Activated CD8-positive, alpha-beta memory T cell treated with anti-CD3 and anti-CD28 coated beads, Interleukin-2, amount 10 ng/mL, durations not matched to agents 7 days and 5 days (primary cell): ENCODE measurements at places on chromosomes 7 and 10.

DNA sequence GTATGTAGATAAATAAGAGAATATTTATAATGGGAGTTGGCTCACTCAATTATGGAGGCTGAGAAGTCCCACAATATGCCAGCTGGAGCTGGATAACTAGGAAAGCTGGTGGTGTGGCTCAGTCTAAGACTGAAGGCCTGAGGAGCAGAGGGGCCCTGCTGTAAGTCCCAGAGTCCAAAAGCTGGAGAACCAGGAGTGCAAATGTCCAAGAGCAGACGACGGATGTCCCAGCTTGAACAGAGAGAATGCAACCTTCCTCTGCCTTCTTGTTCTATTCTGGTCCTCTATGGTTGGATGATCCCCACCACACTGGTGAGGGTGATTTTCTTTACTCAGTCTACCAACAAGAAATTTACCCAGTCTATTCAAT lies 13.2 kb downstream of the IL2RA start:
- no peak for DNase-seq

GRCh38 chr7:127816354-127817190 lies 164.6 kb downstream of the SND1 start:
- DNase-seq, result no peak

DNA sequence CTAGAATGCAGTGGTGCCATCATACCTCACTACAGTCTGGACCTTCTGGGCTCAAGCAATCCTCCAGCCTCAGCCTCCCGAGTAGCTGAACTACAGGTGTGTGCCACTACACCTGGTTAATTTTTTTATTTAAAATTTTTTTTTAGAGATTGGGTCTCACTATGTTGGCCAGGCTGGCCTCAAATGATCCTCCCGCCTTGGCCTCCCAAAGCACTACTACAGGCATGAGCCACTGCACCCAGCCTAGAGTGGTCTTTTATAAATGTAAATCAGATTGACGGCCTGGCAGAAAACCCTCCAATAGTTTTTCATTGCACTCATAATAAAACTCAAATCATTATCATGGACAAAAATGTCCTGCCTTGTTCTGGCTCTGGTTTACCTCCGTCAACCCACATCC lies 201.7 kb upstream of the PLXNA4 start:
- DNase-seq, result no peak

DNA sequence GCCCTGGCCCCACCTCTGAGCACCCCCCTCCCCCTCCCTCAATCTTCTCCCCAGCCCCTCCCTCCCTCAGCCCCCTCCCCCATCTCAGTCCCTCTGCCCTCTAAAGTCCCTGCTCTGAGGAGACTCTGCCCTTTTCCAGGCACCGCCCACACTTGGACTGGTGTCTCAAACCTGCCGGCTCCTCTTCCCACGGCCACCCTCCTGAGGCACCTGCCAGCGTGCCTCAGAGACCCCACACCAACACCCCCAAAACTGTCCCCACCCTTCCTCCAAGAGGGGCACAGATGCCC lies 34.6 kb upstream of the HSPB1 start:
- no peak for DNase-seq

- DNase-seq, result no peak
These were observed 575.0 kb upstream of the LRRTM3 start for GRCh38 chr10:66350622-66351399.

GRCh38 chr7:494259-494687 lies 25.4 kb downstream of the PDGFA start:
- no peak for DNase-seq

DNA sequence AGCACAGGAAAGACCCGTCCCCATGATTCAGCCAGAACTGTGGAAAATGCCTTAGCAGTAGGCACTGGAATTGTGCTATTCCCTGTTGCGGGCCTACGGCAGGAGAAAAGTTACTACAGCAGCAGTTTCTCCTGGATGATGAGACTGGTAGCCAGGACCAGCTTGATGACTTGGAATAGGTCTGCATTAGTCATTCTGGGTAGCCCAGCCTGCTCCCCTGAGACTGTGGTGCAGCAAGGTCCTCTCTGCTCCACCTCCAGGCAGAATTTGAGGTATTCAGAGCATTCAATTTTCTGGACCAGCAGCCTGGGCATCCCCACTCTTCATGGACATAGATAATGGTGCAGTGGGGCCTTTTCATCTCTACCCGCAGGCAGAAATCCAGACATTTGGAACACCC lies 490.0 kb downstream of the SH2D4B start:
- DNase-seq, result no peak

DNA sequence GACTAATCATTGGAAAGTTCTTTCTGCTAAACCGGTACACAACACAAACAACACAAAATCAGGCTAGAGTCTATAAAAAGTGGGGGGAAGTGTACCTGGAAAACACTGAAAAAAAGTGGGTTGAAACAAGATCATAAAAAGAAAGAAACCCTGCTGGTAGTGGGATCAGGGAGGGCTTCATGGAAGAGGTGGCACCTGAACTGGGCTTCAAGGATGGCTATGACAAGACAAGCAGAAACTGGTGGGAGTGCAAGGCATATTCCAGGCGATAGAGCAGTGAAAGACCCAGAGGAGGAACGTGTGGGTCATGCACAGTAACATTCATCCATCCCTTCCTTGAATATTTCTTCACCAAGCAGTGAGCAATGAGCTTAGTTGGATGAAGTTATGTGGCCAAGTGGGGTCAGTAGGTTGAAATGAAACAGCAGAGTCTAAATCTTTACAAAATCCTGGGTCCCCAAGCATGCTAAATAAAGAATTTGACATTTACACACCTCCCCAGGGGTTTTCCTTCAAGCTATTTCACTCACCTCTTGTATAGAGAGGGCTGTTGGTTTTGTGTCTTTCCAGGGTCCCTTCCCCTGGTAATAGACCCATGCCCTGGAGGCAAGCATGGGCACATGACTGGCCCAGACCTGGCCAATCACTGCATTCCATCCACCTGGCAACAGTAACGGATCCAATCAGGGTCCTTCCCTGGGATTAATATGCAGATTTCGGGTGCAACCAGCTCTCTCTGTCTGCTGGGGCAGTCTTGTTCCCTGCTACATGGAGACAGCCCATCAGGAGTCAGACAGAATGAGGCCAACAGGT lies 38.2 kb downstream of the SPOCK2 start:
- DNase-seq, result no peak

DNA sequence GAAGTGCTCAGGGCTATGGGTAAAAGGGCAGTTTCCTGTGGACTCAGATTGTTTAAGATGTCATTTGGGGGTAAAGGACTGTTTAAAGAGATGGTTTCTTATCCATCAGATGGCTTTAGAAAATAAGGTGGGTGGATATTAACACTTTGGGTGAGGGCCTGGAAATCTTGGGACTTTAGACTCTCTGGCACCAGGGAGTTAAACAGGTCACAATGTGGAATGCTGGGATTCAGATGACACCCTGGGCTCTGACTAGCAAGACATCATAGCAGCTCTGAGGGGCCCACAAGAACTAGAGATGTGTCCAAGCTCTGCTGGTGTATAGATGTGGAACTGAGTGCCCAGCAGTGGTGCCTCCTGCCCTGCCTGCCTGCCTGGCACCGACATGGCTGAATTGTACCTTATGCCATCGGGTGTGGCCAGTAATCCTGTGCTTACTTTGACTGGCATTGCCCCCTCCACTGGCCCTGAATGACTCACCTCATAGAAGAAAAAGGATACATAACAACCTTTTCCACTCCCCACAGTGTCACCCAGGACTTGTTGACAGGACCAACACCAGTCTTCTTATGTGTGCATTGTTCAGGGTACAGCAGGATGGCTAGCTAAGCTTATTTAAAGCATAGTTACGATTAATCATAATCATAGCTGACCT lies 100.0 kb upstream of the PRR15 start:
- DNase-seq, result no peak

- peak; percentile 27 for DNase-seq
These were observed 318.5 kb downstream of the WDR37 start for GRCh38 chr10:1374511-1375345.

- DNase-seq, result no peak
These were observed 42.6 kb downstream of the SHH start for GRCh38 chr7:155769701-155770100.

DNA sequence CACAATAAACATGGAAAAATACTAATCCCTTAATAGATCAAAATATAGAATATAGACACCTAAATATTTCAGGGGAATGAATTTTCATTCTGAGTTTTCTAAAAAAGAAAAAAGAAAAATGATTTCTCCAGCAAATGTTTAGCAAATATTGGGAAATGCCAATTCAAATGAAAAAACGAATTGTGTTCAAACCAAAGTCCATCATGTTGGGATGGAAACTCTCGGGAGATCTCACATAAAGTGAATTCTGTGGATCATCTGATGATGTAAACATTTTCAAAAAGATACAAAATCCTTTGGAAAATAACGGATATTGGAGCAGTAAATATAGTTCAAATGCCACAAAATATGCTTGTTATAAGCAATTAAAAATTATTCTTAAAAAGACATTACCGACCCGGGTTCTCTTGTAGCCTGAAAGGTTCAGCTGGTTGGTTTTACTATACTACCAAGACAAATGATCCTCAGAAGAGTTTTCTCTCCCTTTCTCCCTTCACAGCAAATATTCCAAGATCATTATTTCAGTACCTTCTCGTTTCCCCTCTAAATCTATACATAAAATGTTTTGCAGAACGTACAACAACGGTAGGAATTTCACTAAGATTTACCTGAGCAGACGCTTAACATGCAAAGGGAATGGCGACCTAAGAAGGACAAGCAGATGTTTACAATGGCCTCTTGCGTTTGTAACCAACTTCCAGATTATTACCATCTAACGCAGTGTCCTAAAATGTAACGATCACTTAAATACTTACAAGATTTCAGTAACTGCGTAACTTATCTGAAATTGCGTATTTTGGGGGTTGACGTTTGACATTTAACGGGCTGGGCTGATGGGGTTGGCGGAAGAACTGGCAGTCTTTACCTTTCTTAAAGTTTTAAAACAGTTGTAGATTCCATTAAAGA lies 2.5 kb downstream of the HOXA13 start:
- DNase-seq, result no peak

- DNase-seq, result peak; percentile 18
These were observed 97.3 kb upstream of the MPP7 start for GRCh38 chr10:28400176-28400575.

DNA sequence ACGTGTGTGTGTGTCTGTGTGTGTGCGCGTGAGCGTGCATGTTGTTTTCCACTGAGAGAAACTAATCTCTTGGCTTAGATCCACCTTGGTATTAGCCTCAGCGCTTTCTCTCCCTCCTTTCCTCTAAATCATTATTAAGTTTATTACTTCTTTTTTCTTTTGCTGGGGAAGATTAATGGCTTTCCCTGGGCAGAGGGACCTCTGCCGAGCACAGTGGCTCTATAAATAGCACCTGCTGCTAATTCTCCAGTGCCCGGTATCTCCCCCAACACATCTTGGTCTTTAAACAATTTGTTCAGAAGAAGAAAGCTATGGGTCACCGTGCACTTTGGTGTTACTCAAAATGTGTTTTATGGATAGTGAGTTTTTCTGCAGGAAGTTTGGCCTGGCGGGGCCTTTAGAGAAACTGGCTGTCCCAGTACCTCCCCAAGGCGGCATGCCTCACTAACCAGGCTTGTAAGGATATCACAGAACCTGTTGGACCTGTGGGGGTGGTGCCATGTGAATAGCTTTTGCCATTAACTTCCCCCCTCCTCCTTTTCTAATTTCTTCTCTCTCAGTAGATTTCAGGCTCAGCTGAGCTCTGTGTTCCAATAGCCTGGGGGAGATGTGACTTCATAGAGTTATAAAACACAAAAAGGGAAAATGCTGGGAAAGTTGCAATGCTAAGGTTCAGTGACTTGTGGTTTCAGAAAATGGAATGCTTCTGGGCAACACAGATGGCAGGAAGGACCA lies 70.1 kb upstream of the RAB11FIP2 start:
- no peak for DNase-seq

DNA sequence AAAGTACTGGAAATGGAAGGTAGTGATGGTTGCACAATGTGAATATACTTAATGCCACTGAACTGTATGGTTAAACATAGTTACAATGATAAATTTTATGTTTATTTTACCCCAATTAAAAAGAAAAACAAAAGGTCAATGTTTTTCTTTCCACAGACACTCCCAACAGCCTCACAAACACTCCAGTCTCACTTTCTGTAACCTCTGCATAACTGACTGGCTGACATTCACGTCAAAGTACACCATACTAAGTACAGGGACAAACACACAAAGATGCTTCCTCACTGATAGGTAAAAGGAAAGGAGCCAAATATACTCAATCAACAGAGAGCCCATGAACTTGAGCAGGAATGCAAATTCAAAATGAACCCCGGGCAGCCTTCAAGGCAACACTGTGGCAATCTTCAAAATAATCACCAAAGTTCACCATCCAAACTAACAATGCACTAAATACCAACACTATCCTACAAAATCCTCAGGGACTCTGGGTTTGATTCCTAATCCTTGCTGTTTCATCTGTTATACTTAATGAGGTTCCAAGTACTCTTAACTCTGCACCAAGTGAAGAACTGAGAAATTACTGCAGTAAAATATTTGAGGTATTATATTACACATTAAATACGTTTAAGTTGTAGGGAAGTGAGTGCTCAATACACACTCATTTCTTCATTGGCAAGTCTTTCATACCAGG lies 90.8 kb downstream of the ARMH3 start:
- DNase-seq, result no peak

DNA sequence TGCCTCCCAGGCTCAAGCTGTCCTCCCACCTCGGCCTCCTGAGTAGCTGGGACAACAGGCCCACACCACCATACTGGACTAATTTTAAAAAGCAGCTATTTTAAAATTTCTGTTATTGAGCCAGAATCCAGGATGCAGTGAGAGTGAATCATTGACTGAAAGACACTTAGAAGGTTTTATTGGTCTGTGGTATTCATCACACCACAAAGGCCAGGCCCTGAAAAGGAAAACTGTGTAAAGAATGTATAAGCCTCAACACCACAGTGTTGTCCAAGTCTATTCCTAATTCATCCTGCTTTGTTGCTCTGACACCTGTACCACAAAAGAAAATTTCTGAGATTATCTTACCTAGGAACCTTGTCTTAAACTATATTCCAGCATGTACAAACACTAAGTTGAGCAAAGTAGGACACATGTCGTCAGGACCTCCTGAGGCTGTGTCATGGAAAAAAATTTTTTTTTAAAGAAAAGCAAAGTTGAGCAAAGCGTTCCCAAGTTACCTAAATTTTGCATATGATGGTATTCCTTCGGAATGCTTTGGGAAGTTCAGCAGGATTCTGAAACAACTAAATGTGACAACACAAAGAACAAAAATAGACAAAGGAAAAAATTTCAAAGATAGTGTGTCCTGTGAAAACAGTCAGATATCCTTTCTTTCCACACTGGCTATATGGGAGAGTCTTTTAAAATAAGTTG lies 129.6 kb upstream of the MKLN1 start:
- no peak for DNase-seq

- no peak for DNase-seq
These were observed 35.6 kb downstream of the DYNC2I1 start for GRCh38 chr7:158891922-158892321.

GRCh38 chr10:35720366-35720765 lies 78.3 kb upstream of the FZD8 start:
- DNase-seq, result no peak

- DNase-seq, result no peak
These were observed 1.5 kb upstream of the SEMA3A start for GRCh38 chr7:84196084-84196503.

- DNase-seq, result peak; percentile 66
These were observed 24.2 kb downstream of the PWWP2B start for GRCh38 chr10:132420981-132421846.

GRCh38 chr7:98617051-98617959 lies at the start of gene NPTX2:
TSS of gene NPTX2 (plus strand) at chr7:98617285. CDS start at chr7:98617462, 177 bp downstream.
- no peak for DNase-seq
